T1000 (cell line): ENCODE measurements at places on chromosomes 5 and 9.

GRCh38 chr9:100029251-100029650 lies 69.5 kb downstream of the ERP44 start:
- DNase-seq: no peak

DNA sequence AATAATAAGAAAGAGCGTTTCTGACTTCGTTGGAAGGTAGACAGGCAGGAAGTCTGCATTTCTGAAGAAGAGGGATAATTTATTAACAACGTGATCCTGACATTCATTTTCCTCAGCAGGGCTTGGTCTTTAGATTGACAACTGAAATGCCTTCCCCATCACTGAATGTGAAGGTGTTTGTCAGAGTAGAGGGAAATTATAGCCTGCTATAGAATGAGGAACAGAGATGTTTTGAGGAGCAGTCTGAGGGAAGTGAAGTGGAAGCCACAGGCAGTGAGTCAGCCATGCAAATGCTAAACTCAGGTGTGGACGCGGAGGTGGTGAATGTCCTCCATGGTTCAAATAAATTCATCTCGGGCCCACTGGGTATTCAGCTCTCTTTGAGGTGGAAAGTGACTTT lies 30.5 kb downstream of the C7 start:
- DNase-seq: no peak

DNA sequence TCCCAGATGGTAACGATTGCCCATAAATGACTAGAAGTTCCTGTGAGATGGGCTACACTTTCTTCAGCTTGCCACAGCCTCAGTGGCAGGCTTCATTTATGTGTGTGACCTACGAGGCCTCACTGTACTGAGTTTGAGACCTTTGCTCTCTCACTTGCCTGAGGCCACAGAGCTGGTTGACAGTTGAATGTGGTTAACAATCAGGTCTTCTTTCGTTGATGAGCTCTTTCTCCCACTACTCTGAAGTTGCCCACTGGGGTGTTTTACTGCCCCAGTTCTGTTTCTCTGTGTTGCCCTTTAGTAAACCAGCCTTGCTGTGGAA lies 70.5 kb downstream of the CYFIP2 start:
- no peak for DNase-seq

DNA sequence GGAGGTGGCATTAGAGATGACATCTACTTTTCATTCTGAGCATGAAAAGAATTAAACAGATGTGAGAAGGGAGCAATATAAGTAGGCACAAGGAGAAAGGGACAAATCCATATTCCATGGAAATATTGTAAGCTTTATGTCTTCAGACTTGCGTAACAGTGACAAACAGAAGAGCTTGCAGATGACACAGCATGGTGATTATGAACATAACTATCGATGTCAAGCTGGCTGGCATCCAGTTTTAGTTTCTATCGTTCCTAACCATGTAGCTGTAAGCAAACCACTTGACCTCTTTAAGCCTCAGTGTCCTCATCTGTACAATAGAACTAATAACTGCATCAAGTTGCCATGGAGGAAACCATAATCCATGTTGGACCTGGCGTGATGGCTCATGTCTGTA lies 246.7 kb upstream of the ADRA1B start:
- DNase-seq: no peak

DNA sequence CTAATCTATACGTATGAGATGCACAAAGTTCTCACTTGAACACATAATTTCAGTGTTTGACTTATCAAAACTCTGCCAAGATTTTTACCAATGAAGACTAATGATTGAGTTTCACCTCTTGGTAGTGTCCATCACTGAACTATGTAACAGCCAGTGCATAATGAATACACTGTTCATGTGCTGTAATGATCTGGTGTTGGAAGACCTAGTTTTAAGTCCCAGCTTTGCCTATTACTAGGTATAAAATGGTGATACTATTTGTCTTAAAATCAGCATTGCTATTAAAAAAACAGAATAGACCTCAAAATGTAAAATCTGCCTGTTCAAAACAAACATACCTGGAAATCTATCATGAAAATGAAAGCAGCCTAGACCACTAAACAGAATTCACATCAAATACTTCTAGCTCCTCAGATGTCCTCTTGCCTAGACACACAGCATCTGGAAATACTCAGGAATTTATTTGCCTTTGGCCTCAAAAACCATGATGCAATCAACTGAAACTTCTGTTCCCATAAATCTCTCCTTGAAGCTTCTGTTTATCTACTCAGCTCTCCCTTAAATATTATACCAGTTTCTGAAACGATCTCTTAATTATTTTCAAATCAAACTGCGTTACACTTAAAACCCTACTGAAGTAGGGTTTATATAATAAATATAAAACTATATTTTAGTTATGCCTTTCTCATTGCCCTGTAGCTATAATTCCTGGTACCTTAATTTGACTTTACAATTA lies 38.1 kb downstream of the MRPS27 start:
- DNase-seq: no peak

DNA sequence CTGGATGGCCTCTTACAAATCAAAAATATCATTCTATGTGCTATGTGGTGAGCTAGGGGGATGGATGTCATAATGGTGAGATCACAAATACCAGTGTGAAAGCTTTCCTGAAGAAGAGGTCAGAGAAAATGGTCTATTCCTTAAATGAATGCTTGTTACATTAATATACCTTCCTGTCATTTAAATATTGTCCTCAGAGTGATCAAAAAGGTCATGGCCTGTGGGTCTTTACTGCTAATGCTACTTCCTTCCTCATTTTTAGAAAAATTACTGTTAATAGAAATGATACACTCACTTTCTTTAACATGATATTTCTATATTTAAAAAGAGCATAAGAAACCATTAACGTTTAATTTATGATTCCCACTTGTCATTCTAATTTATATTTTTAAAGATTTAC lies 9.7 kb downstream of the OMD start:
- no peak for DNase-seq

- DNase-seq: no peak
Measured at GRCh38 chr5:133994990-133995333, 9.8 kb downstream of the VDAC1 start.

GRCh38 chr9:123548741-123549545 lies 192.9 kb downstream of the CRB2 start:
- DNase-seq: no peak

- DNase-seq: no peak
Measured at GRCh38 chr5:56064984-56065383, 70.2 kb upstream of the IL6ST start.

DNA sequence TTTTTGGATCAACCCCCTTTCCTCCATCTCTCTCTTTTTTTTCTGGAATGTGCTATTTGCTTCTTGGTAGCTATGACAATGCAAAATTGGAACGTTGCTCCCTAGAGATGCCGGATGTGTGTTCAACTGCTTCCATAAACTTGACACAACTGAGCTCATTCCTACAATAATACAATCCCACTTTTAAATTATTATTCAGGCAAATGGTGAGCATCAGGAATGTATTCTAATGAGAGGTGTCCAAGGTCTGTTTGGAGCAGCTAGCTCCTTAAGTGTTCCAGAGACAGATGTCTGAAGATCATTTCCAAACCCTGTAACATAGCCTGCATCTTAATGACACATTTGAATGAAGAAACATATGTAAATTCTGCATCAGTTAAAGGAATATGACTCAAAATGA lies 518.4 kb downstream of the TAF11L14 start:
- no peak for DNase-seq

DNA sequence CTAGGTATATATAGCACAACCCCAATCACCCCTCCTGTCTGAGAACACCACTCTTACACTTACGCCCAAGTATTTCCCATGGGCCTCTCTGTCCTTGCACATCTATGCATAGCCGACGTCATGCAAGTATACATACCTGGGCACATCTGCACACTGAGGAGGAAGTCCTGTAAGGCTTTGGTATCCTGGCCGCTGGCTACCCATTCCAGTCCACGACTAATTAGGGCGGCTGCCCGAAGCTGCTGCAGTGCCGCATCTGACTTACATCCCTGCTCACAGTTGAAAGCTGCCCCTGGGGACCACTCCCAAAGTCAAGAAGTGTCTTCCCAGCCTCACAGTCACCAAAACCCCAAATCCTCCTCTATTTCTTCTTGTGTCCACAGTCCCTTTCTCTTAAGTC lies 2.4 kb upstream of the VCP start:
- DNase-seq: no peak

- DNase-seq: no peak
Measured at GRCh38 chr9:8362250-8362649, 562.7 kb upstream of the DMAC1 start.

DNA sequence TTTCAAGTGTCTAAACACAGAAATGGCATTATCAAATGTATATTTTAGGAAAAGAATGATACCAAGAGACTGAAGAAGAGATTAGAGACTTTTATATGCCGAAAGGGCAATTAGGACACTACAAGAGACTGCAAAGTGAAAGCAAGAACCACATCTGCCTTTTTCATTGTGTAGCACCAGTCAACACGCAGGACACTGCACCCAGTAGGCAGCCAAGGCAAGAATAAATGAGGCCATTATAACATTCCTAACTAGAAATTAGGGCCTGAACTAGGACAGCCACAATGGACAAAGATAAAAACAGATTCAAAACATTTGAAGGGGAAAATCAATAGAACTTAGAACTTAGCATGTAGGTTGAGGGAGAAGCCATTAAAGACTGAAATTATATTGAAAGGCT lies 10.8 kb downstream of the CETN3 start:
- DNase-seq: no peak

DNA sequence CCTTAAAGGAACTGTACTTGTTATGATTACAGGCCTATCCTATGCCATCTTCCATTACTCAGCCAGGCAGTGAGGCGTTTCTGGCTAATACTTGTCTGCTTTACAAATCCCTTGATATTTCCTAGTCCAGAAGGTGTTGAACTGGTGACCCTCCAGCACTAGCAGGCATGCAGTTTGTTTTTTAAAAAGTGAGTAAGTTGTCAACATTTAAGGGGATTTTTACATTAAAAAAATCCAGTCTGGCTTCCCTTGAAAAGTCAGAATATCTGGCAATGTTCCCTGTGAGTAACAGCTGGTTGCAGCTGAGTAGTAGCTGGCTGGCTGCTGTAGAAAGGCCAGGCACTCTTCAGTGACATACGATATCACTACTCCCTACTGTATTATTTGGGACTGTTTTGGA lies 21.8 kb downstream of the GRIN3A start:
- no peak for DNase-seq

DNA sequence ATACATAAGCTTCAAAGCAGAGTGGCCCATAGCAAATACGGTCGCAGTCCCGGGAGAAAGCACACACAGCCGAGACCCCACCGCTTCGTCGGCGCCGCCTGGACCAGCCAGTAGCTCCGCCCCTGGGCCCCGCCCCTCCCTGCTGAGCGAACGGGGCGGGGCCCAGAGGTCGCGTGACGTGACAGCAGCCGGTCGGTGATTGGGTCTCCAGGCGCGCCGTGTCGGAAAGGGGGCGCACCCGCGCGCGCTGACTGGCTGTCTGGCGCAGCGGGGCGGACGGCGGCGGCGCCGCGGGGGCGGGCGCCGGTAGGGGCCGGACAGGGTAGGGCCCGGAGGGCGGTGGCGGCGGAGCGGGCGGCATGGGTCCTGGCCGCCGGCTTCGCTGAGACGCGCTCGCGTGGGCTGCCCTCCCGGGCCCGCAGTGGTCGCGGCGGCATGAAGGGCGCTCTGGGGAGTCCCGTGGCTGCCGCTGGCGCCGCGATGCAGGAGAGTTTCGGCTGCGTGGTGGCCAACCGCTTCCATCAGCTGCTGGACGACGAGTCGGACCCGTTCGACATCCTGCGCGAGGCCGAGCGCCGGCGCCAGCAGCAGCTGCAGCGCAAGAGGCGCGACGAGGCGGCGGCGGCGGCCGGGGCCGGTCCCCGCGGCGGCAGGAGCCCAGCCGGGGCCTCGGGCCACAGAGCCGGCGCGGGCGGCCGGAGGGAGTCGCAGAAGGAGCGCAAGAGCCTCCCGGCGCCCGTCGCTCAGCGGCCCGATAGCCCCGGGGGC lies at the start of gene HABP4:
Gene HABP4 (plus strand): TSS at position 325 of the 768 bp plus-strand sequence. CDS start 111 bp downstream, at position 436.
- DNase-seq: peak; percentile 94

- peak; percentile 10 for DNase-seq
Measured at GRCh38 chr5:132012371-132013005, 1.0 kb upstream of the ACSL6 start.
